ENCODE measurements at places on chromosomes 7 and 10. TPM values are rescaled to one million over a fixed set of nuclear protein-coding genes. Genes with fewer than 3 reads are reported as not detected.

HTR5A gene
- total RNA-seq = not detected

ZNF727 gene
- not detected for total RNA-seq

AS3MT gene
- 3.5 TPM for total RNA-seq

PITX3 gene
- total RNA-seq = 0.37 TPM

NAT16 gene
- 0.10 TPM for total RNA-seq

CCM2 gene
- total RNA-seq = 47.8 TPM
